Spinal cord (tissue), 10 donors: ENCODE measurements at places on chromosomes 13 and 19. TPM values are rescaled to one million over a fixed set of nuclear protein-coding genes. Genes with fewer than 3 reads are reported as not detected.

GRCh38 chr19:55679343-55680257 is 4.6 kb downstream of the EPN1 start:
- no peak for DNase-seq

DNA sequence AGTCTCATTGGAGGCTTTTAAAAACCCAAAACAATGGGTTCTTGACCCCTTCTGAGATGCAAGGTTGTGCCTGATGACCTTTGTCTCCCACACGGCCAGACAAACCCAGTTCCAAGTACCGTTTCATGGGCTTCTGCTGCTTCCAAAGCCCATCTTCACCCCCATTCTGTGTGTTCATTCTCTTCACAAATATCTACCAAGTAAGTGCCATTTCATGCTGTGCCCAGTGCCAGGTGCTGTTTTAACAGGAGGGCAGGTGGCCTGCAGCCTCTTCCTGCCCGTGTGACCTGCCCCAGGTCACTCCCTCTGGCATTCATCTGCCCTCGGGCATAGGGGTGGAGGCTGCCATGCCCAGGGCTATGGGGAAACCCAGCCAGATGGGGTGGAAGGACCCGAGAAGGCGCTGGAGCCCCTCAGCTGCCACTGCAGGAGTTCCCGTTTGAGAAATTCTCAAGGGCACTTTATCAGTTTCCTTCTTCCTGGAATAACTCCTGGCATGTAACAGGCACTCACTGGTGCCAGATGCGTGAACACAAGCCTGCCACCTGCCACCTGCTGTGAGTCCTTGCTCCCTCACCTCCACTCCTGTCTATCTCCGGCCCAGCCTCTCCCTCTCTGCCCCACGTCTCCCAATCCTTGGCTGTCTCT is 12.5 kb downstream of the CAPN12 start:
- DNase-seq, result no peak

DNA sequence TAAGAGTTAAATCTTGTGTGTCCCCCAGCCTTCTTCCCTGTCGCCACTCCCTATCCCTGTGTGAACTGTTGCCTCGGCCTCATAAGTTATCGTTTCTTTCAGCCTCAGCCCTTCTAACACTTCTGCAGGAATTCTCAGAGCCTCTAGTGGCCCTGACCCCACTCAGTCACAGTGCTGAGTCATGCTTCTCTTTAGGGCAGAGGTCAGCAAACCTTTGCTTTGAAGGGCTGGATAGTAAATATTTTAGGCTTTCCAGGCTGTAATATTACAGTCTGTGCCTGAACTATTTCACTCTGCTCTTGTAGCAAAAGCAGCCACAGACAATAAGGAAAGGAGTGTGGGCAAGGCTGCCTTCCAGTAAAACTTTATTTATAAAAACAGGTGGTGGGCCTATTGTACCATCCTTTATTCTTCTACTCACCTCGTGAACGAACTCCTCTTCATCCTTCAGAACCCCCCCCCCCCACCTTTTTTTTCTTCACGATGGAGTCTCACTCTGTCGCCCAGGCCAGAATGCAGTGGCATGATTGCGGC is 22.1 kb downstream of the MYO9B start:
- DNase-seq, result no peak

- DNase-seq, result no peak
Measured at GRCh38 chr19:3175781-3176714, 2.5 kb upstream of the S1PR4 start.

The VAV1 gene
- 9.5 TPM for total RNA-seq

The PTH2 gene
- not detected for total RNA-seq

The CD37 gene
- total RNA-seq, result 2.9 TPM

The TUBGCP3 gene
- 31.0 TPM for total RNA-seq
